ENCODE measurements at places on chromosomes 7 and 10.

- DNase-seq: no peak
Observed at GRCh38 chr7:45695249-45695995, 121.3 kb downstream of the ADCY1 start.

DNA sequence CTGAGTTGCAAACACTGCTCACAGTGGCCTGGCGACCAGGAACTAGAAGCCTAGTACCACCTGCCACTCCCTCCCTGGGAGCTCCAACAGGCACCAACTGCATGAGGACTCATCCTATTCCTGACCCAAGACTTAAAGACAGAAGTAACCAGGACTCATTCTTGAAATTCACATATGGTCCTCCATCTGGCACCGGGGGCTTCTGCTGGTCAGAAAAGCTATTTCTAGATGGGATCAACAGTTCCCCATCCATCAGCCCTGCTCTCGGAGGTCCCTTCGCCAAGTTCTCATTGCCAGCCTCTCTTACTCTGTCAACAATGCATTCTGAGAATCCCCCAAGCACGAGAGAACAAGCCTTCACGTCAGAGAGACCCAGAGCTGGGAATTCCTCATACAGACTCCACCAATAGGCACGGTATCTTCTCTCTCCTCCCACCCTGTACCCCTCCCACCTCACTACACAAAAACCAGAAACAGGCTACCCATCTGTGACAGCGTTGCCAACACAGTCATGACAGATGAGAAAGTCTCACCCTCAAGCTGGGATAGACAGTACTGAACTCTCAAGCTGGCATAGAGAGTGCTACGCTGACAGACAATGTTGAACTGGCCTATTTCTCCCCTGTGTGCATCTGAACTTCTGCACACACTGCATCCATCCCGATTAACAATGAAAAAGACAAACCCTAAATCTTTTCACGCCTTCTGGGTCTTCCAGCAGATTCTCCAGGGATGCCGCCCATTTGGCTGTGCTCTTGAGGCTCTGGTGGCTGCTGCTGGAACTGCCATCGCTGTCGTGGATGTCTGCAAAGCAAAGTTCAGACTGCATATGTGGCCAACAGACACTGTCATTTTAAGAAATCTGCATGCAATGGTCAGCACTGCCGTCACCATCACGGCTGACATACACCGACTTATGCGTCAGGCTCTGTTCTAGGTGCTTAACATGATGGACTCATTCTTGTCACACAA lies 15.6 kb downstream of the RGS10 start:
- no peak for DNase-seq

- DNase-seq: no peak
Observed at GRCh38 chr10:63164166-63164623, 31.1 kb downstream of the NRBF2 start.

DNA sequence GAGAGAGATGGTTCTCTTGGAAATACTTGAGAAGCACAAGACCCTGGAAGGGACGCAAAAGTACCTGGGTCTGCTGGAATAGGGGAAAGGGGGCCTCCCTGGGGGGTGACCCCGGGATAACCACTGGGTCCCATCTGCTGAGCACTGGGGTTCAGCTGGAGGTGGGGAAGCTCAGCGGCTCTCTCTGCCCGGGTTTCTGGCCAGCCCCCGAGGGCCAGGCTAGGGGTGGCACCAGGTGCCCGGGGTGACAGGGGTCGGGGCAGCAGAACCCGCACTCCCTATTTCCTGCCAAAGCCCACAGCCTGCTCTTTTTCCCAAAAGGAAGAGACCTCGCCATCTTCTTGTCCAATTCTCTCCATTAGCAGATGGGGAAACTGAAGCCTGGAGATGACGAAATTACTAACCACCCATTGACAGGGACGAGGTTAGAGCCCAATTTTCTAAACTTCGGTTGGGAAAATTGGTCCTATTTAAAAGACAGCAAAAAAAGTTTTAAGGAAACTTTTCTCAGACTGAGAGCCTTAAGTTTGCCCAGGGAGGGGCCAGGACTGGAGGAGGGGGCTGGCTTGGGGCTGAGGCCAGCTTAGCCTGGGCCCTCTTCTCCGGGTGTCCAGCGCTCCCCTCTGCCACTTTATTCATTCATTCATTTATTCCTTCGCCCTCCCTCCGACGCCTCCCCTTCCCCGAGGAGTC lies 17.8 kb upstream of the GATA3 start:
- DNase-seq: no peak

DNA sequence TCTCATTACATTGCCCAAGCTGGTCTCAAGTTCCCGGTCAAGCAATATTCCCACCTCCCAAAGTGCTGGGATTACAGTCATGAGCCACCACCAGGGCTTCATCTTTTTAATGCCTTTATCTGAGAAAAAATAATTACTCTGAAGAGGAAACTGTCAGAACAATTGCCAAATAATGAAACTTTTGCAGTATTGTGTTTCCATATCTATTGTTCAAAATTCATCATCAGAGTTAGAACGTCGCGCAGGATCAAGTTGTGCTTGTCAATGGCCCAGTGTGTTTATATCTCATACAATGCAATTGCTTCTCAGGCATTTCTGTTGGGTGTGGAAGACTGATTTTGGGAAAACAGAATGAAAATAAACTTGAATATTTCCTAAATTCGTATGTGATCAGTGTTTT lies 143.1 kb downstream of the ARID5B start:
- DNase-seq: no peak

GRCh38 chr10:106780632-106781031 lies 383.9 kb downstream of the SORCS1 start:
- no peak for DNase-seq

DNA sequence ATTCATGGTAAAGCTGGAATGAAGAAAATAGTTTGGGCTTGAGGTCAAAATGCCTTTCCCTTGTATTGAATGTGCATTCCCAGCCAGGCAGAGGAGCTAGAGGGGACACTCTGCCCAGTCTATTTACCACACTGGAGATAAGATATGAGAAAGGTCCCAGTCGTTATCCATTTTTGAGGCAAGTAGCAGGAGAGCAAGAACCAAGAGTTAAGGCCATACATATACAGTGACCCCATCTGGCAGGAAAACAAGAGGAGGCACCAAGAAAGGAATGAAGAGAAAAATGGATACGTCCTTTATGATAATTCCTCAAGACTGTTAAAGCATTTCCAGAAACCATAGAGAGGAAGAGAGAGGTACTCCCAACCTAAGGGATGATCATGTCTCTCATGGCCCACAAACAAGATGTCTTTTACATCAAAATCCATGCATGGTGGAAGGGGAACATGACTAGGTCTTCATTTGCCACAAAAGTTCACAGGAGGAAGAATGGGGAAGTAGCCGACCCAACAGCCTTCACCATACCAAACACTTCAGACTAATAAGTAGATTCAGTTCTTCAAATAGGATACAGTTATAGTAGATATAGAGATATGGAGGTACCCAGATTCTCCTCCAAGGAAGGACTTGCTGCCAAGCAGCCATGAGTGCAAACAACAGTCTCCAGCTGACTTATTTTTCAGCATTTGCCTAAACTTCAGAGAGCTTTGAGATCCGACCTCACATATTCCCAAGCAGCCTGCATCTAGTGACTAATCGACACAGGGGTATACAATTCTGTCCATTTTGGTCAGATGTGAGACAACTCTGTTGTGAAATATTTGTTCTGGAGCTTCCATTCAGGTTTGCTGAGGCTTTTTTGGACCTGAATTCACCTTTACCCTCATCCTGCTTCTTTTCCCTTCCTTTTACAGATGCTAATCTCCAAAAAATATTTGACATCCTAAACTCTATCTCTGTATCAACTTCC lies 61.1 kb upstream of the CCDC71L start:
- DNase-seq: no peak

- no peak for DNase-seq
Observed at GRCh38 chr10:125093199-125093973, 67.0 kb downstream of the CTBP2 start.

DNA sequence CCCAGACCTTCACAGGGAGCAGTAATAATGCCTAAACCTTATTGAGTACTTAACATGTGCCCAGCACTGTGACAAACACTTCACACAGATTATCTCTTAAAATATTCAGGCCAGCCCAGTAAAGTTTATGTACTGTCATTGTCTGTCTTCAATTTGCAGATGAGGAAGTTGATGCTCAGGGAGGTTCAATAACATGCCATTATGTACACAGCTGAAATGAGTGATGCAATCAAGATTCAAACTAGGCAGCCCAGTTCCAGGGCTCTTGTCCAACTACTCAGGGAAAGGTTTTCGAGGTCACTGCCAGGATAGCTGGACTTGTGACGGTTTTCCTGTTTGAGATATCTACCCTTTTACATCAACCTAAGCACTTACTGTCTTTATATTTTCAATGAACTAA lies 56.1 kb downstream of the AUTS2 start:
- no peak for DNase-seq

DNA sequence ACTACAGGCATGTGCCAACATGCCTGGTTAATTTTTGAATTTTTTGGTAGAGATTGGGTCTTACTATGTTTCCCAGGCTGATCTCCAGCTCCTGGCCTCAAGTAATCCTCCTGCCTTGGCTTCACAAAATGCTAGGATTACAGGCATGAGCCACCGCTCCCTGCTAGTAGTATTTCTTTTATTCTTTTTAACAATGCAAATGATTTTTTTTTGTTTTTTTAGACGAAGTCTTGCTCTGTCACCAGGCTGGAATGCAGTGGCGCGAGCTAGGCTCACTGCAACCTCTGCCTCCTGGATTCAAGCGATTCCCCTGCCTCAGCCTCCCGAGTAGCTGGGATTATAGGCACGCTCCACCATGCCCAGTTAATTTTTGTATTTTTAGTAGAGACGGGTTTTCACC lies 58.1 kb downstream of the SVIL start:
- no peak for DNase-seq

GRCh38 chr10:129501652-129502436 lies 34.8 kb downstream of the MGMT start:
- no peak for DNase-seq
